ENCODE measurements at places on chromosomes 12 and 14. TPM values are rescaled to one million over a fixed set of nuclear protein-coding genes. Genes with fewer than 3 reads are reported as not detected.

DNA sequence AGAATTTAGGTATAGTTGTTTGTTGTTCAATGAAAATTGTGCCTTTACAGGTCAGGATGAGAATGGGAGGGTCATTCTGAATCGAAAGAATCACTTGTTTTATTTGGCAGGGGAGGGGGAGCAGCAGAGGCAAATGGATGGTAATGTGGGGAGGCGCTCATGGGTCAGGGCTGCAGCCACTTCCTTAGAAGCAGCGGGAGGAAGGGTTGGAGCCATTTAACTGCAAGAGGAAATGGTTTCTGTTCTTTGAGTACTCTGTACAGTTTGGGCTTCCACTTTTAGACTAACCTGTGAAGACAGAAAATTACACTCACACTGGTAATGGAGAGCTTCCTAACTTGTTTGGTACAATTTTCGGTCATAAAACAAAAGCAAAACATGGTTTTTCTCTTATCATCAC is 57.2 kb downstream of the PIWIL1 start:
- DNase-seq: no peak
- H3K4me1 ChIP-seq: peaks cover 11% of the 10 kb centered on the region
- H3K27ac ChIP-seq: no peak overlapping the region
- H3K36me3 ChIP-seq: peaks cover 20% of the 10 kb centered on the region

GRCh38 chr12:29743077-29743476 is 40.7 kb downstream of the TMTC1 start:
- no peaks in the 10 kb centered on the region for H3K27me3 ChIP-seq
- no peak for DNase-seq
- no peak overlapping the region for H3K4me3 ChIP-seq
- H3K4me1 ChIP-seq: peaks cover 21% of the 10 kb centered on the region

CACNA2D4 gene
- 0.46 TPM for total RNA-seq

- peaks cover 30% of the 10 kb centered on the region for H3K27me3 ChIP-seq
- H3K27ac ChIP-seq: no peak overlapping the region
- no peak overlapping the region for H3K4me3 ChIP-seq
- no peak for DNase-seq
- H3K36me3 ChIP-seq: no peaks in the 10 kb centered on the region
Measured at GRCh38 chr12:104218935-104219334, 3.4 kb downstream of the TXNRD1 start.

DNA sequence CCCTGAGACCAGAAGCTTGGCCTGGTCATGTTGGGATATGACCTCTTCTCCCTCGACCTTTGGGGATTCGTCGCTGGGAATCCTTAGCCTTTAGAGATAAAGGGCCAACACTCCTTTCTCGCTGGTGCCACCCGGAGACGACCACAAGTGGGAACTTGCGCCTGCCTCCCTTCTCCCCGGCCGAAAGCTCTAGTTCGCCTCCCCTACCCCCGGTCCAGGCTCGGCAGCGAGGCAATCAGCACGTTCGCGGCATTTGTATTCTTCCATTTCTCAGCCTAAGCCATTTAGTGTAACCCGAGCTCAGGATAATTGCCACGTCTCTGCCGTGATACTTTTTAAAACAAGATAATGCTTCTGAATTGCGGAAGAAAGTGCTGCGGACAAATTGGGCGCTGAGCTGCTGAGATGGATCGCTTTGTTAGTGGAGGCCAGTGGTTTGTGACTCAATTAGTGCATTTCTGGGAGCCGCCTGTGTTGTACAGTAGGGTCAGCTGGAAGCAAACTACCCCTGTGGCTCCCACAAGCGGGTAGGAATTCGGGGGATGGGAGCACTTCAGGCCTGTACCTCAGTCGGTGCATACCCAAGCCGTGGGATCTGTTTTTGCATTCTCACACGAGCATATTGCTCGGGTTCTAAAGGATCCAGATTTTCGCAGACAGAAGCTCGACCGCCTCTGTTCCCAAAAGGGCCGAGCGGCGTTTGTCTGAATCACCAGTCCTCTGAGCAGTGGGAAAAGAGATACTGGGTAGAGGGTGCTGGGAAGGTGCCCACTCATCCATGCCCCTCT is 6.8 kb upstream of the SIX1 start:
- peak overlapping the region; percentile 75 for H3K4me3 ChIP-seq
- H3K4me1 ChIP-seq: peaks cover 68% of the 10 kb centered on the region
- no peaks in the 10 kb centered on the region for H3K36me3 ChIP-seq
- no peak overlapping the region for H3K27ac ChIP-seq

DNA sequence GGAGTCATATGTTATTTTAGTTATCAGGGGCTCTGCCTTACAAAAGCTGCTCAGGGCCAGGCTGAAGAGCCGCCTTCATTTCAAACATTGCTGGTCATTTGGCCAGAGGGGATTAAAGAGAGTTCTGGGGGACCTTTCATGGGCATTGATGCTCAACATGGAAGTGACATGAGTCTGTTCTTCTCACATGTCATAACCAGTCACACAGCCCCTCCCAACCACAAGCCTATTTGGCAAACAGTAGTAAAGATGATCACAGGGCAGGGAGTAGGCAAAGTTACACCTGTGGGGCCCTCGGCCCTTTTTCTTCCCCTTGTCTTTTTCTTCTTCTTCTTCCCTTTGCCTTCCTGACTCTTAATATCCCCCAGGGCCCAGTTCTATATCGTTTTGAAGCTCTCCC is 33.3 kb downstream of the CFAP54 start:
- peak overlapping the region; percentile 87 for H3K27ac ChIP-seq
- peaks cover 21% of the 10 kb centered on the region for H3K4me1 ChIP-seq
- 0 out of 2 replicates have a peak overlapping the region, but pooled peaks have one; percentile 8 for H3K4me3 ChIP-seq
- no peak for DNase-seq
- H3K36me3 ChIP-seq: no peaks in the 10 kb centered on the region
- H3K27me3 ChIP-seq: no peaks in the 10 kb centered on the region

DNA sequence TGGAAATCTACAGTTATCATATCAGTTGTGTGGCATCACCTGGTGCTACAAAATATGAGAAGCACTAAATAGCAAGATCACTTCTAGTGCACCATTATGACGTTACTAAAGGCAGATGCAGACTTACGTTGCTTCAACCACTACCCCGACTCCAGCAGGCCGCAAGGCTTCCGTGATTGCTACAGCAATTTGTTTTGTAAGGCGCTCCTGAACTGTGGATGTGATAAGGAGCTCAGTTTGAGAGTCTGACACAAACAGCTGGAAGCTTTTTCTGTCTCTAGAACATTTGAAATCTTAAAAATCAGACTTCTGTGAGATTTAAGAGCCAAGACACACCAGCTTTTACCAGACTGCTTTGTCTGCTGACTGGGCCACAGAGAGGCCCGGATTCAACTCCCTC is 57.0 kb downstream of the GCH1 start:
- no peak for DNase-seq
- H3K27ac ChIP-seq: no peak overlapping the region
- H3K4me3 ChIP-seq: no peak overlapping the region
- H3K36me3 ChIP-seq: peaks cover 4% of the 10 kb centered on the region

DNA sequence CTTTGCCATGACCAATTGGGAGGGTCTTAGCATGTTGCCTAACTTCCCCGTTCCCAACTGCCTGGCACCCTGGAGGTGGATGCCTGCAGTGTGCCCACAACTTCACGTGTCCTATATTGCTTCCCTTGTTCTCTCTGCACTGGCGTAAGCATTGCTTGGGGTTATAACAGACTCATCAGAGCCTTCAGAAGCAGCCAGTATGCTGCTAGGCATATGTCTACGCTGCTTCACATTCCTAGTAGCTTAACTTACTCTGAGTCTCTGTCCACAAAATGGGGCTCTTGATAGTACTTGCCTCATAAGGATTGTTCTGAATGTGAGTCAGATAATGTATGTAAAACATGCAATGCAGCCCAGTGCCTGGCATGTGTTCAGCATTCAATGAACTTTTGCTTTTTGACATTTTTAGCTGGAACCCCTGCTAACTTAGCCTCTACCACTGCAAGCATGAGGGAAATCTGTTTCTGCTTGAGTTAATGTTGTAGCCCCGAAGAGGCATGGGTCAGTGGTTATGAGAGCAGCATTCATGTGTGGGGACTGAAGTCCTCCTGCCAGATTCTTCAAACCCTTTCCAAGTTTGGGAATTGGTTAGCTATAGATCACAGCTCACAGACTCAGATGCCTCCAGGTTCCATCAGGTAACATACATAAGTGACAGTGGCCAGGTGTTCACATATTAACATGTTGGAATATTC is 2.8 kb downstream of the SLC5A8 start:
- no peak overlapping the region for H3K4me3 ChIP-seq
- H3K27me3 ChIP-seq: peaks cover 42% of the 10 kb centered on the region
- H3K4me1 ChIP-seq: peaks cover 15% of the 10 kb centered on the region
- no peak overlapping the region for H3K27ac ChIP-seq
- H3K36me3 ChIP-seq: no peaks in the 10 kb centered on the region

DNA sequence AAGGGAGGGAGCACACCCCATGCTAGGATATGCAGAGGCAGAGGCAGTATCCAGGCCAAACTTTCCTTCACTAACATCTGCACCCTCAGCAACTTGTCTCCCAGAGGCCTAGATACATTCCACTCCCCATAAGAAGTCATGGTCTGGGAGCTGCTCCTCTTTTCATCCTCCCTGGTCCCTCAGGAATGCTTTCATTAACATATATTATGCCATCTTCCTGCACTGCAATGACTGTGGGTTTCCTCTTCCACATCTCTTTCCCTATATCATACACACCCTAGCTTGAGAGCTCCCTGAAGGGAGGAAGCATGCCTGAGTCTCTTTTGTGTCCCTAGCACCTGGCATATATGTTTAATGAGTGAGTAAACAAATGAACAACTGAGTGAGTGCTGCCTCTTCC is 8.6 kb downstream of the DDN start:
- no peak overlapping the region for H3K27ac ChIP-seq
- H3K4me1 ChIP-seq: peaks cover 16% of the 10 kb centered on the region
- no peaks in the 10 kb centered on the region for H3K36me3 ChIP-seq
- H3K27me3 ChIP-seq: peaks cover 76% of the 10 kb centered on the region

PKP2 gene
- 21.7 TPM for total RNA-seq

PLD4 gene
- total RNA-seq: 0.07 TPM

DNA sequence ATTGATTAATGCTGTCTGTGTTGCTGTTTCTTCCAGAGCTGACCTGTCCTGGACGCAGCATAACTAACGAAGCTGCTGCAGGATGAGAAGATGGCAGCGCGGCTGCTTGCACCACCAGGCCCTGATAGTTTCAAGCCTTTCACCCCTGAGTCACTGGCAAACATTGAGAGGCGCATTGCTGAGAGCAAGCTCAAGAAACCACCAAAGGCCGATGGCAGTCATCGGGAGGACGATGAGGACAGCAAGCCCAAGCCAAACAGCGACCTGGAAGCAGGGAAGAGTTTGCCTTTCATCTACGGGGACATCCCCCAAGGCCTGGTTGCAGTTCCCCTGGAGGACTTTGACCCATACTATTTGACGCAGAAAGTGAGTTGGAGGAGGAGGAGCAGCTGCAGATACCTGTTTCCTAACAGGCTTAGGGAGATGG is 71.7 kb downstream of the SCN8A start:
- H3K4me1 ChIP-seq: peaks cover 25% of the 10 kb centered on the region
- peaks cover 10% of the 10 kb centered on the region for H3K36me3 ChIP-seq
- DNase-seq: no peak

GRCh38 chr12:31057671-31058070 is 16.0 kb upstream of the DDX11 start:
- H3K4me1 ChIP-seq: peaks cover 5% of the 10 kb centered on the region
- DNase-seq: no peak
- no peak overlapping the region for H3K27ac ChIP-seq
- H3K27me3 ChIP-seq: no peaks in the 10 kb centered on the region
- H3K36me3 ChIP-seq: no peaks in the 10 kb centered on the region

CLEC2D gene
- 7.1 TPM for total RNA-seq

DNA sequence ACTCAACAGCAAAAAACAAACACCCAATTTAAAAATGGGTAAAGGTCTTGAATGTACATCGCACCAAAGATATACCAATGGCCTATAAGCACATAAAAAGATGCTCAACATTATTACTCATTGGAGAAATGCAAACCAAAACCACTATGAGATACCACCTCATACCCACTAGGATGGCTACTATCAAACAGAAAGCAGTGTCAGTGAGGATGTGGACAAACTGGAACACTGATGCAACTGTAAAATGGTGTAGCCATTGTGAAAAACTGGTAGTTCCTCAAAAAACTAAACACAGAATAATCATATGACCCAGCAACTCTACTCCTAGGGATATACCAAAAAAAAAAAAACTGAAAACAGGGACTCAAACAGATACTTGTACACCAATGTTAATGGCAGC is 49.3 kb downstream of the CDK17 start:
- DNase-seq: no peak
- peaks cover 37% of the 10 kb centered on the region for H3K4me1 ChIP-seq
- H3K27me3 ChIP-seq: no peaks in the 10 kb centered on the region
- H3K36me3 ChIP-seq: no peaks in the 10 kb centered on the region
- no peak overlapping the region for H3K27ac ChIP-seq

DNA sequence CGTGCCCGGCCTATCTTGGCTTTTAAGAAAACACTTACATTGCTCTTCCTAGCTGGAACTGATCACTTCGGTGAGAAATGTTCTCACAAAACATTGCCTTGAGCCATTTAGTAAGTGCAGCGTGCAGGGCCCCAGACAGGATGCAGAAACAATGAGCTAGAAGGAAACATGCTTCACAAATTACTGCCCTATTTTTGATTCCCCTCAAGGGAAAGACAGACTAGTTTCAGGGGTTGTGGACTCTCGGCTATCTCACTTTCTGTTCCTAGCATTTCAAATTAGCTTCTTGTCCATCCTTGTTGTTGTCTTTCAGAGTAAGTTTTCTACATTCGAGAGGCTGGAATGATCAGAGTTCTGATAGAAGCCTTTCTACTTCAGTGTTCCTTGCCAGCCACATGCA is 21.6 kb downstream of the TGFB3 start:
- peak overlapping the region; percentile 35 for H3K27ac ChIP-seq
- no peak overlapping the region for H3K4me3 ChIP-seq
- DNase-seq: no peak
- no peaks in the 10 kb centered on the region for H3K36me3 ChIP-seq
- peaks cover 6% of the 10 kb centered on the region for H3K4me1 ChIP-seq
- no peaks in the 10 kb centered on the region for H3K27me3 ChIP-seq

DNA sequence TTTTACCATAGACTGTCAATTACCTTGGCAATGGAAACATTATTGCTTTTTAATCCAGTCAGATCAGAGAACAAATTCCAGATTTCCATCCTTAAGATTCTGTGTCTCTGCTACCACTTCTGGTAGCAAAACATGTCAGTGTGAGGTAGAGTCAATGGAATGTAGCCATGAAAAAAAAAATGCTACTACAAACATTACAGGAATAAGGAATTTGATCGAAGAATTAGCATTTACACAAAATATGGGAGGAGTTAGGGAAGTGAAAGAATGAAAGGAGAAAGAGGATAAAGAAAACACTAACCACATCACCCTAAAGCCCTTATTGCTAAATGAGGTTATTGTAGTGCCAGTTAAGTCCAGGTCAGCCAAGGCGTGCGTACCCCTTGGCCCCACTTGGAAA is 9.2 kb downstream of the MED21 start:
- no peak for DNase-seq
- no peaks in the 10 kb centered on the region for H3K4me1 ChIP-seq
- H3K36me3 ChIP-seq: peaks cover 49% of the 10 kb centered on the region
- H3K4me3 ChIP-seq: no peak overlapping the region

DNA sequence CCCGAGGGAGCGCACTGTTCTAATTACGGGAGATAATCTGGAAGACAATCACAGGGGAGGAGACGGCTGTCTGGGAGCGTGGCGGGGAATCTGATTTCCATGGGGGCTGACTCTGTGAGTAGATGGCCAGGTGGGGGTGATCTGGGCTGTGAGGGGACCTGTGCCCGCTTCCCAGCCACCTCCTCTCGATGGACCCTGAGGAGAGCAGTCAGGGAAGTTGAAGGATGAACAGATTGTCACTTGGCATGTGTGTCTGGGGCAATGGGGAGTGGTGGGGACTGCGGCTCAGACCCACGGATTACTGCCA is 22.6 kb downstream of the GALNT9 start:
- no peak overlapping the region for H3K4me3 ChIP-seq
- DNase-seq: no peak
- H3K27me3 ChIP-seq: peaks cover 52% of the 10 kb centered on the region
- no peak overlapping the region for H3K27ac ChIP-seq
- H3K4me1 ChIP-seq: no peaks in the 10 kb centered on the region
- H3K36me3 ChIP-seq: 0 out of 2 replicates have a peak, but pooled peaks cover 3% of the 10 kb centered on the region
